ENCODE measurements at places on chromosomes 13 and 19.

GRCh38 chr19:23810496-23810895 is 51.8 kb upstream of the ZNF681 start:
- no peak for DNase-seq

- no peak for DNase-seq
Observed at GRCh38 chr13:67854990-67855389, 624.9 kb upstream of the PCDH9 start.

DNA sequence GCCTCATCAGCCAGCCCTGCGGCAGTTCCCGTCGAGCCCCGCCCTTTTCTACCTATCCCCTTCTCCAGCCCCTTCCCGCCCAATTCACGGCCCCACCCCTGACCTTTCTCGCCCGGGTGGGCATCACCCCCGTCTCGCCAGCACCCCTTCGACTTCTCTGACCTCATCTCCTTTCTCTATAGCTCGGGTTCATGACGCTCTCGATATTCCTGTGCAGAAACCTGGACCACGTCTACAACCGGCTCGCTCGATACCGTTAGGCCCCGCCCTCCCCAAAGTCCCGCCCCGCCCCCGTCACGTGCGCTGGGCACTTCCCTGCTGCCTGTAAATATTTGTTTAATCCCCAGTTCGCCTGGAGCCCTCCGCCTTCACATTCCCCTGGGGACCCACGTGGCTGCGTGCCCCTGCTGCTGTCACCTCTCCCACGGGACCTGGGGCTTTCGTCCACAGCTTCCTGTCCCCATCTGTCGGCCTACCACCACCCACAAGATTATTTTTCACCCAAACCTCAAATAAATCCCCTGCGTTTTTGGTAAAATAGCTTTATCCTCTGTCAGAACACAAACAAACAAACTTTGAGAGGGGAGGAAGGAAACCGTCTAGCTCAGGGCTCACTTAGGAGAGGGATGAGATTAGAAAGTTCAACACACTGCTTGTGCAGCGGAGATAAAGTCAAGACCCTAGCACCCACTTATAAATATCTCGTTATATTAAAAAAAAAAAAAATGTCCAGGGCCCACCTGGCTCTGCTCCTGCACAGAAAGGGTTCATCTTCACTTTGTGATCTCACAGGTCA is 5.1 kb downstream of the CD37 start:
- peak; percentile 84 for DNase-seq

- no peak for DNase-seq
Observed at GRCh38 chr13:78147905-78148304, 229.3 kb upstream of the EDNRB start.

GRCh38 chr13:58855283-58855682 is 1223.7 kb downstream of the PCDH17 start:
- DNase-seq = no peak

GRCh38 chr13:60210510-60211330 is 47.0 kb upstream of the DIAPH3 start:
- DNase-seq = no peak

DNA sequence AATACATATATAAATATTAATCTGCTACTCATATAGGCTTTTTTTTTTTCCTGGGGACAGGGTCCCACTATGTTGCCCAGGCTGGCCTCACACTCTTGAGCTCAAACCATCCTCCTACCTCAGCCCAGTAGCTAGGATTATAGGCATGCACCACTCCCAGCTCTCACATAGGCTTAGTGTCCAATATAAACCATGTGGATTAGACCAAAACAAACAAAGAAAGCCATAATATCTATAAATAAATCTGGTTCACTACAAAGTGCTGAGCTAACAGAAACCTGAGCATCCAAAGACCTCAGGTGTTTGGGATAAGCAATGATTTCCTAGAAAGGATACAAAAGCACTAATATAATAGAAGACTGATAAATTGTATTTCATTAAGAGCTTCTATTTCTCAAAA is 26.0 kb downstream of the TBC1D4 start:
- DNase-seq = no peak

- no peak for DNase-seq
Observed at GRCh38 chr13:29140277-29140676, 320.1 kb downstream of the MTUS2 start.

DNA sequence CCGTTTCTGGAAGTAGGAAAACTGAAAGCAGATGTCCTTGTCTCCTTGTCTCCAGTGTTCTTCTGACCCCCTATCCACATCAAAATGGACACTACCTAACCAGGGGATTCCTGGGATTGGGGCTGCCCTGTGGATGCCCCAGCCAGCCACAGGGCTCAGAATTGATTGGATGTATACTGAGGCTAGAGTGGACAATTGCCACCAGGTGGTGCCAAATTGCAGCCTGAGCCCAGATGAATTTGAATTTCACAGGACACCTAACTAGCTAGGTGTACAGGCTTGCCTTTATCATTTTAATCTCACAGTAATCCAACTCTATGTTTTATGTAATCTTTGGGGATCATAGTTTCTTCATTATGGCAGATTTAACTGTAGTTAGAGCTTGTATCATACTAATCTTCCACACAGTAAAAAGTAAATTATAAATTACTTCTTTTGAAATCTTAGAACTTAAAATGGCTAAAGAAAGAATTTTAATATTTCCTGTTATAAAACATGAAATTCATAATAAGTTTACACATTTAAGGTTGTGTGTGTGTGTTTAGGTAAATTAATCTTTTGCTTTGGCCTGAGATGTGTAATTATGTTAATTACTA is 58.0 kb downstream of the PIBF1 start:
- peak; percentile 12 for DNase-seq

GRCh38 chr19:16420336-16420676 is 51.5 kb downstream of the EPS15L1 start:
- DNase-seq = no peak

GRCh38 chr19:51530616-51531015 is 854 bp downstream of the SIGLEC6 start:
- no peak for DNase-seq

DNA sequence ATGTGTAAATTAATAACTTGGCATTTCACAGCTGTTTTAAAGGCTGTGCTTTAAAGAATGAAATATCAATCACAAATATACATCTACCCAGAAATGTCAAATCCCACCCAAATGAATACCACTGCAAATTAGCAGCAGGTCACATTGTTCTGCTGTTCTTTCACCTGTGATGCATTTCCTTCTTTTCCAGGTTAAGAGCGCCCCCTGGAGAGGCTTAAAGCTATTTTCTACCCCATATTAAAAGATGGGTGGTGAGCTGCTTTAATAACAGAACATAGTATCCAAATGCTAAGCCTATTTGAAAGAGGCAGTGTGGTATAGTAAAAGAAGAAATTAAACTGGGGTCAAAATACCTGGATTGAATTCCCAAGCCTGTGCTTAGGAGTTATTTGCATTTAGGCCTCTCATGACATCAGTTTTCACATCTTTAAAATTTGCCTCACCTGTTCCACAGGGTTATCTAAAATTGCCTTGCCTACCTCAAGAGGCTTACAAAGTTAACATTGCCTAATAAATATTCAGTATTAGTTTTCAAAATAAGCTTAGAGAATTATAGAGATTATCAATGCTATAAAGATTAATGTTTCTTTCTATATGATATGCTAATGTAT is 396.9 kb upstream of the SLITRK5 start:
- DNase-seq = no peak

- no peak for DNase-seq
Observed at GRCh38 chr19:29413435-29413834, 112.4 kb upstream of the VSTM2B start.

GRCh38 chr19:5434970-5435641 is 20.1 kb upstream of the ZNRF4 start:
- DNase-seq = no peak

GRCh38 chr13:29679396-29680053 is 84.0 kb upstream of the SLC7A1 start:
- no peak for DNase-seq

- no peak for DNase-seq
Observed at GRCh38 chr19:3323658-3324057, 42.7 kb upstream of the NFIC start.

DNA sequence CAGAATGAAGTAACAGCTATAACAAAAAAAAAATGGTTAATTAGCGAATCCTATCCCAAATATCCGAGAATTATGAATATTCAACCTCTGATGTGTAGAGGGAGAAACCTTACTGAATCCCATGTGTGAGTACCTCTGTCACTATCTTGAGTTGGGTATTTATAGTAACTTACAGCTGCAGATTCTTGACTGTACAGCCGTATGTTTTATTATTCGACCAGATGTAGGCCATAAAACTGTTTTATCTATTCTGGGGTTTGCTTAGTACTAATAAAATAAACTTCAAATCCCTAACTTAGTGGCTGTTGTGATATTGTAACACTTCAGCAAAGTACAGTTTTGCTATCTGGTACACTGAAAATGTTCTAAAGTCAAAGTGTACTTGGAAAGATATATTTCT is 120.0 kb downstream of the EFNB2 start:
- no peak for DNase-seq

DNA sequence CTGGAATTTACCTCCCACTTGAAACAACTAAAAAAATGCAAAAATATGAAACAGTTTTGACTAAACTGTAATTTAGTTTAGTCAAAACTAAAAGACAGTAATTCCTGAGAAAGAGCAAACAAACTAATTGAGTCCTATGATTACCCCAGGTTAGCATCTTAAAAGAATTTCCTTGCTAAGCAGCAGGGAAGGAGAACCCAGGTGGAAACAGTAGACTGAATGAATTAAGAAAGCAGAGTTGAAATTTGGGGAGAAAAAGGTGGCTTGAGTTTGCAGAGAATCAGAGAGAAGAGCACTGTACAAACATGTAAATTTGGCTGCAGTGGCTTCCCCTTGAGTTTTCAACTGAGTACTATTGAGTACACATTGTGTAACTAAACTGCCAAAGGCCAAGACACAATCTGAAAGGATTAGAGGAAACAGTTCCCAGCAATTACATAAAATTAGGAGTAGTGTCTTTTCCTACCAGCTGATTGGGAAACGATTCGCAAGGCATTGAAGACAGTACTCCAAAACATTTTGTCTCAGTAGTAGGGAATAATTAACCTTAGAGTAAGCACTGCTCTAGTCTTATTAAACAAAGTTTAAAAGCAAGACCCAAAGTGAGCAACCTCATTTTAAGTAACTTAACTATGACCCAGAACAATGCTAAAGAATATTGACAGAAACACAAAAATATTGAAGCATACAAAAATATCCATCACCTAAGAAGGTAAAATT is 820.5 kb downstream of the DACH1 start:
- DNase-seq = no peak

- no peak for DNase-seq
Observed at GRCh38 chr13:97124915-97125809, 97.0 kb upstream of the MBNL2 start.

GRCh38 chr13:52894413-52894812 is 46.0 kb upstream of the PCDH8 start:
- no peak for DNase-seq

- no peak for DNase-seq
Observed at GRCh38 chr19:5073153-5073844, 104.4 kb downstream of the KDM4B start.

DNA sequence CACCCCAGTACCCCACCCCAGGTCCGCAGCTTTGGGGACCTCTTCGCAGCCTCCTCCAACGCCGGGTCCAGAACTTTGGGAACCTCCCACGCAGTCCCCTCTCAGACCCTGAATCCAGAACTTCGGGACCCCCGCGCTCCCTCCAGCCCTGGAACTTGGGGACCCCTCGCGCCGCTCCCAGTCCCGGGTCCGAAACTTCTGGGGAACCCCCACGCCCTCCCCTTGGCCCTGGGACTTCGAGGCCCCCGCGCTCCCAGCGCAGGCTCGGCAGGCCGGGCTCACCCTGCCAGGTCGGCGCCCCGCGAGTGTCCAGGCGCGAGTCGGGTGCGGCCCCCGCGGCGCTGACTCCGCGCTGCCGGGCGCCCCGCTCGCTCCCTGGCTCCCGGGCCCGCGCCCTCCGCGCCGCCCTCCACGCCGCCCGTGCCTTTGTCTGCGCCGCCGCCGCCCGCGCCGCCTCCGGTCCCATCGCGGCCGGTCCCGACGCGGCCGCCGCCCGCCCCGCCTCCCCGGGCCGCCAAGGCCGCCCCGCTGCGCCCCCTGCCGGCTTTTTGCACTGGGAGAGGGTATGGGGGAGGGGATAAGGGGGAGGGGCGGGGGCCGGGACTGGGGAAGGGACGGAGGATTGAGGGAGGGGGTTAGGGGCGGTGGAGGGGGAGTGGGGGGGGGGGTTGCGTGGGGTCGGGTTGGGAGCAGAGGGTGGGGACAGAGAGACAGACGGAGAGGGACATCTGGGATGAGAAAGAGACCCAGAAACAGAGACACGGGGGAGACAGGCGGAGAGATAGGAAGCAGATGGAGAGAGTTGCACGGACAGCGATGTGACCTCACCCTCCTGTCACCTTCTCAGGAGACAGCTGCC is at the start of gene HOMER3:
TSS of gene HOMER3 (minus strand) at position 449 of the 859 bp plus-strand sequence. CDS start 2,235 bp downstream, outside the sequence.
- DNase-seq = peak; percentile 79

DNA sequence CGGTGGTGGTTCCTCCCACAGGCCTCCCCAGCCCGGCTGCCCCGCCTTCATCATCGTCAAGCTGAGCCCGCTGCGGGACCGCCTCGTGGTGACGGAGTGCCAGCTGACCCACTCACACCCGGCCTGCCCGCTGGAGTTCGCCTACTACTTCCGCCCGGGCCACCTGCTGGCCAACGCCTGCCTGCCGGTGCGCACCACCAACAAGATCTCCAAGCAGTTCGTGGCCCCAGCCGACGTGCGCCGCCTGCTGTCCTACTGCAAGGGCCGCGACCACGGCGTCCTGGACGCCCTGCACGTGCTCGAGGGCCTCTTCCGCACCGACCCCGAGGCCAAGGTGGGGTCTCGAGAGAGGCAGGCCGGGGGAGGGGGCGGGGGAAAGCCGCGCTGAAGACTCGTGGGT is 12.0 kb downstream of the ZSWIM9 start:
- DNase-seq = no peak

DNA sequence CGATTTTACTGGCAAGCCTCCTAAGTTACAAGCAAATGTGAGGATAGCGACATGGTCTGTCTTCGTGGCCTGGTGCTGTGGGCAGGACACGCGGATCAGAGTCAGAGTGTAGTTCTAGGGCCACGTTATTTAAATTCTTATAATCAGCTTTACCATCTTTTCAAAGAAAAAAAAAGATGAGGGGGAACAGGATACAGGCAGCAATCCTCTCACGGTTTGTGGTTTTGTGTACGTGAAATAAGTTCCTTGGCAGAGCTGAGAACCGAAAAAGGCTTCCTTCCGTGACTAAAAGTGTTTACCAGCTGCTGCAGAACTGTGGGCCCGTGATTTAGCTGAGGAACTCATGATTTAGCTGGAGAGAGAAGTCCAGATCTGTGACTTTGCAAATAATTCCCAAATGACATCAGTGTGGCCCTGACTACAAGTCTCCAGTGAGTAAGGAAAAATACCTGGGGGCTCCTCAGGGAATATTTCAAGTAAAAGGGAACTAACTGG is 27.2 kb downstream of the RCBTB2 start:
- no peak for DNase-seq

- DNase-seq = no peak
Observed at GRCh38 chr13:53672005-53672404, 643.4 kb downstream of the OLFM4 start.

GRCh38 chr19:29741776-29742175 is 26.7 kb upstream of the C19orf12 start:
- DNase-seq = no peak

DNA sequence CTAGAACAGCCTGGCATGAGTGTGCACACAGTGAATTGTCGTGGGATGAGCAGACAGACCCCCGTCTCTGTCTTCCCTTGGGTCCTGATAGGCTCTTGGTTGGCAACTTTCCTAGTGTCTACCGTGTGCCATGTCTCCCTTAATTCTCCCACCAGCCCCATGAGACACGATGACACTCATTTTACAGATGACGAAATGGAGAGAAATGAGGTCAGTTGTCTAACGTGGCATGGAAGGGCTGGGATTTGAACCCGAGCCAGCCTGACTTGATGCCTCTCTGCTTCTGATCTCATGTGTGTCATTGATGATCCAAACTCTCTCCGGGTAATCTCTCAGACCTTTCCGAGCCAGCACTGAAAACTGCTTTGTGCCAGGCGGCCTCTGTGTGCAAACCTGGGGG is 8.4 kb upstream of the KLK14 start:
- no peak for DNase-seq
